ENCODE measurements at places on chromosomes 3 and 15. TPM values are rescaled to one million over a fixed set of nuclear protein-coding genes. Genes with fewer than 3 reads are reported as not detected.
A peak's percentile ranks its signal among the peaks of the same experiment; 100 is the strongest.

DNA sequence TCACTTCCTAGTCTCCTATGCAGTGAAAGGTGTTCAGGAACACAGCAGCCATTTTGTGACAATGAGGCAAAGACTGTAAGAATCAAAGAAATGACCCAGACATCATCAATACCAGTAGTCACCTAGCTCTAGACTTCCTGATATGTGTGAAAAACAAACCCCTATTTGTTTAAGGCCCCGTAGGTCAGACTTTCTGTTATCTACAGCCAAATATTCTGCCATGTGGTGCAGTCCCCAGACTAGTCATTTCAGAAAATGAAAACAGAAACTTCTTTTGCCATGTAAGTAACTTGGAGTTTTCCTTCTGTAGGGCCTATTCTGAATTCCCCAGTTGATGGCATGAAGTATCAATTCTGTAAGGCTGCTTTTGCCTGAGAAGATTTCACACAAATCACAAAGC is 181.7 kb upstream of the SNTN start:
- DNase-seq: no peak

GRCh38 chr15:99447497-99448371 is 118.0 kb upstream of the MEF2A start:
- peak; percentile 68 for DNase-seq

DNA sequence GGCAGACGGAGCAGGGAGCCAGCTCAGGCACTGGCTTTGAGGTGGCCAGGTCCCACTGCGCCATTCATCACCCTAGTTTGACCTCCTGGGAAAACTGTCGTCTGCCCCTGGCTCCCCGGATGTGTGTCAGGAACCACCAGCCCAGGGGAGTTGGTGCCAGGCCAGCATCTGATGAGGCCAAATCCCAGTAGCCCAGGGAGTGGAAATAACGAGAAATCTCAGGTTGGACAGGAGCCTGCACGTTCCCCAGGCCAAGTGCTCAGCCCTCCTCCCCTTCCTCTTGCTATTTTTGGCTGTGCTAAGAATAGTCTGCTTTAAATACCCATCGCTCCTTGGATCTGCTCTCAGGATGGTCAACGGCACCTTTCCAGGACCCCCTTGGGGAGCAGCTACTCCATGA is 93.1 kb upstream of the RPL32 start:
- DNase-seq: peak; percentile 81

- DNase-seq: no peak
These were observed 112.7 kb downstream of the KLF13 start for GRCh38 chr15:31439328-31439727.

DNA sequence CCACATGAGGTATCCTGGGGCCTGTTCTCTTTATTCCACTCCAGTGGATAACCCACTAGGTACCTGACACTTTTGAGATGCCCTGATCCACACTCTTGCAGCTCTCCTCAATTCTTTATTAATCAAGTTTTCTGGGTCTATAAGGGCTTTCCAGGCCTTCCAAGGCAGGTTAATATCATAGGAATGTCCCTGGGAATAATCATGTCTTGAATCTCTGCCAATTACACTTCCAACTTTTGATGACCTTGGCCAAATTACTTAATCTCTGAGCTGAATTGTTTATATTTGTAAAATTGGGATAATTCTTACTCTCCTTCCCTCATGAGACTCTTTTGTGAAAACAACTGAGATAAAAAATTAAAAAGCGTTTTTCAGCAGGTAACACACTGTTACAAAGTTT is 881.7 kb downstream of the MCTP2 start:
- no peak for DNase-seq

GOLGA8F gene
- total RNA-seq: not detected

PRTG gene
- total RNA-seq: 0.58 TPM

ERICH6 gene
- total RNA-seq: not detected

PLSCR2 gene
- 0.23 TPM for total RNA-seq

SMAD3 gene
- 40.5 TPM for total RNA-seq

VGLL3 gene
- total RNA-seq: 7.4 TPM

MRPS22 gene
- total RNA-seq: 51.8 TPM

MESD gene
- 15.7 TPM for total RNA-seq

CNBP gene
- 368 TPM for total RNA-seq
